ENCODE measurements at places on chromosomes 12 and 14. TPM values are rescaled to one million over a fixed set of nuclear protein-coding genes. Genes with fewer than 3 reads are reported as not detected.

Gene OTOGL
- total RNA-seq = under 0.01 TPM

Gene SIX6
- total RNA-seq = not detected

Gene PTGDR
- total RNA-seq = 0.27 TPM

Gene PMCH
- total RNA-seq = not detected

Gene MYF5
- not detected for total RNA-seq

Gene CSAD
- total RNA-seq = 7.3 TPM

Gene LRRC10
- not detected for total RNA-seq

Gene EXOC3L4
- 0.27 TPM for total RNA-seq

Gene SLC10A1
- not detected for total RNA-seq

Gene SYT10
- total RNA-seq = not detected

Gene JPH4
- total RNA-seq = 0.27 TPM

Gene LTB4R2
- total RNA-seq = 15.1 TPM

Gene ABCC9
- under 0.01 TPM for total RNA-seq

Gene INHBC
- 0.27 TPM for total RNA-seq

Gene NOVA1
- total RNA-seq = 0.27 TPM

Gene TAS2R42
- total RNA-seq = not detected

Gene CLEC1B
- 0.27 TPM for total RNA-seq

Gene JAG2
- 1.1 TPM for total RNA-seq

Gene CLEC6A
- total RNA-seq = not detected

Gene SPRYD4
- 4.0 TPM for total RNA-seq

Gene CCDC197
- not detected for total RNA-seq

Gene DHRS2
- under 0.01 TPM for total RNA-seq

Gene NAV3
- total RNA-seq = under 0.01 TPM

Gene DCAF11
- total RNA-seq = 138 TPM

Gene HRK
- total RNA-seq = under 0.01 TPM

Gene BCL2L2
- 11.6 TPM for total RNA-seq

Gene TCL1B
- total RNA-seq = not detected

Gene ADAMTS20
- not detected for total RNA-seq

Gene NYNRIN
- 20.2 TPM for total RNA-seq

Gene PRPH
- under 0.01 TPM for total RNA-seq

Gene MGP
- under 0.01 TPM for total RNA-seq

Gene ZNF410
- total RNA-seq = 43.6 TPM

Measured in hematopoietic multipotent progenitor cell (in vitro differentiated cells).